ENCODE measurements at places on chromosomes 3 and 15.

DNA sequence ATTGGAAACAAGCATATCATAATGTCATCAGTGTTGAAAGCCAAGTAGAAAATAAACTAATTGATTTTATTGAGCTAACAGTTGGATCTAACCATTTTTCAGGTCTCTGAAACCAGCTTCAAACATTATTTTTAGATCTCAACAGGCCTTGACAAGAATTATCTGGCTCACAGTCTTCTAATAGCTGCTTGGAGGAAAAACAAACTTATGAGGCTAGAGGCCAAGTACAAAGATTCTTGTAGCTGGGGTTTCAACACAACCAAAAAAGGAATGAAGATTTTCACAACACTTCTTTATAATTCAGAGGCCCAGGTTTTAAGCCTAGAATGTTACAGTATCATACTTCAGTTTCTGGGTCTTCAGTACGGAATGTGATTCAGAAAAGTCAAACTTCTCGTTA, 3.7 kb downstream of the SETMAR start:
- no peak for DNase-seq

- peak; percentile 94 for DNase-seq
These were observed 1.4 kb downstream of the CCR5AS start for GRCh38 chr3:46405301-46406019.

- no peak for DNase-seq
These were observed 14.2 kb downstream of the ATXN7 start for GRCh38 chr3:63877737-63878393.

DNA sequence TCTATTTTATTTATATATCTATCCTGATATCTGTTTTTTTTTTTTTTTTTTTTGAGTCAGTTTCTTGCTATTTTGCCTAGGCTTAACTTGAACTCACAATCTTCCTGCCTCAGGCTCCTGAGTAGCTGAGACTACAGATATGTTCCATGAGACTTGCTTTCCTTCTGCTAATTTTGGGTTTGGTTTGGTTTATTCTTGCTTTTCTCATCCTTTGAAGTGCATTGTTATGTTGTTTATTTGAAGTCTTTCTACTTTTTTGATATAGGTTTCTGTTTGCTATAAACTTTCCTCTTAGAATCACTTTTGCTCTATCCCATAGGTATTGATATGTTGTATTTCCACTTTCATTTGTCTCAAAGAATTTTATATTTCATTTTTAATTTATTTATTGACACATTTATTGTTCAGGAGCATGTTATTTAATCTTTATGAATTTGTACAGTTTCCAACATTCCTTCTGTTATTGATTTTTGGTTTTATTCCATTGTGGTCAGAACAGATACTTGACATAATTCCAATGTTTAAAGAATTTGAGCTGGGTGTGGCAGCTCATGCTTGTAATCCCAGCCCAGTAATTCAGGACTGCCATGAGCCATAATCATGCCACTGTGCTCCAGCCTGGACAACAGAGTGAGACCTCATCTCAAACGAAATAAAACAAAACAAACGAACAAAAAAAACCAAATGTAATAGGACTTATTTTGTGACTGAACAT, 62.3 kb upstream of the PLSCR4 start:
- DNase-seq: no peak

- DNase-seq: no peak
These were observed 7.0 kb downstream of the PSTPIP1 start for GRCh38 chr15:77001966-77002365.

DNA sequence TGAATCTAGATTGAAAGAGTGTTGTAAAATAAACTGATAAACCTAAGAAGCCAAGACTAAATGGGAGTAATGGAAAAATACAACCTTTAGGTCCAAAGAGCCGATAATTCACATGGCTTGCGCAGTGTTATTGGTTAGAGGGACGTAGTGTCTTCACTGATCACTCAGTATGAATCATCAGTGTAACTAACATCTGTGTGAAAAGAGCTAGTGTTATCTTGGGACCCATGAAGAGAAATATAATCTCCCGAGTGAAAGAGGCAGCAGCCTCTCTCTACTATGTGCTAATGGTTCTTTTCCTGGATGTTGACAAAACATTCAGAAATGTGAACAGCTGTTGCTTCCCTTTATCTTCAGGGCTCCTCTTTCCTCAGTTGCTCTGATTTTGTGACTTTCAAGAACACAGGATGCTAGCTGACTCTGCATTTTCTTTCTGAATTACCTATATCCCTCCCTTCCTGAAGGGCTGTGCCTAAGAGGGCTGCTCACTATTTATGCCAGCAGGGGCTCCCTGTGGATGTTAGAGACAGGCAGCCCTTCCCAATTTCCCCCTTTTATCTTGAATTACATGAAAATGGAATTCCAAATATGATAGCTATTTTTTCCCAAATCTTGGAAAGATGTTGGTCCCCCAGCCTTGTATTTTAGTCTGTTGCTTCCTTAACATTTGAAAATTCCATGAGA, 128.8 kb downstream of the GRM7 start:
- no peak for DNase-seq

DNA sequence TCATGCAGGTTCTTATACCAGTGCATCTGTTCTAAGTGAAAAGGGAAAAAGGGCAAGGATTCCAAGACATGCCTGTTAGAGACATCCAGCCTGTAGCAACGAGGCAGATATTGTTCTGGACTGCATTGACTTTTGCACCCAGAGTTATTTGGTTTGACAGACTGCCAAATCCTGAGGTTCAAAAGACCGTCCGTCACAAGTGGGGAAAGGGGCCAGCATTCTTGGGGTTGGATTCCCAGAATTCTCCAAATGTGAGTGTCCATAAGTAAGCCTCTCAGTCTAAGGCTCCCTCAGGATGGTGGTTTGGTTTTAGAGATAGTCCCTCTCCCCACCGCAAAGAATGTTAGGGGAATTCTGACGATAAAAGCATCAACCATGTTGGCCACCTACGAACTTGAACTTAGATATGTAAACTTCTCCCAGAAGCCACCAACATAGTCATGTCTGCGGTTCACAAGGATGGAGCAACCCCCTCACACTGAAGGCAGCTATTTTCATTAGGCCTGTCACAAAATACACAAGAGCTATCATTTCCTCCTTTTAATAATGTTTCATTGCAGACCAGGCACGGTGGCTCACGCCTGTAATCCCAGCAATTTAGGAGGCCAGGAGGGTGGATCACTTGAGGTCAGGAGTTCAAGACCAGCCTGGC, 13.6 kb upstream of the LACTB start:
- DNase-seq: no peak

GRCh38 chr3:155404486-155404885, 111.0 kb upstream of the STRIT1 start:
- DNase-seq: no peak

GRCh38 chr15:41182266-41182665, 48.3 kb downstream of the EXD1 start:
- DNase-seq: no peak

- DNase-seq: no peak
These were observed 14.1 kb downstream of the MRPS22 start for GRCh38 chr3:139357899-139358298.
